Muscle of back (tissue), 13 donors: ENCODE measurements at places on chromosomes 5 and 9.

- peak; percentile 89 for DNase-seq
Measured at GRCh38 chr9:131755541-131756198, 15.8 kb upstream of the RAPGEF1 start.

DNA sequence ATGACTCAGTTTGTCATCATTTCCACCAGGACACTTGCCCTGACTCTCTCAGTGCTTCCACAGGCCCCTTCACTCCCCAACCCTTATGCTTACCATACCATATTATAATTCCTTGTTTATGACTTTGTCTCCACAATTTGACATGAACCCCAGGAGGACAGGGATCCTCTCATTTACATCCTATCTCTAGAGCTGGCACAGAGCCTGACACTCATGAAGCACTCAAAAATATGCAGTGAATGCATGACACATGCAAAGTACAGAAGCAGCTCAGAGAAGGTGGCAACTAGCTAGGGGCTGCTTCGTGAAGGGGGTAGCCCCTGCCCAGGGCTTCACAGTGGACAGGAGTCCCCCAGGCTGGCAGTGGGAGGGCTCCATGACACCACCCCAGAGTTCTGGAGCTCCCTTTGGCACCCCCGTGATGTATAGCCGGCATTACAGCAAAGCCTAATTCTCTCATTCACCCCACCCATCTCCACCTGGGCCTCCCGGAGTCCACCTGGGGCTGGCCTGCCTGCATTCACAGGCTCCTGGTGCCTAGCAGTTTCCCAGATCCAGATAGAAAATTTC, 112.0 kb upstream of the SPOCK1 start:
- no peak for DNase-seq

GRCh38 chr9:100322954-100323536, 29.7 kb downstream of the TEX10 start:
- peak; percentile 66 for DNase-seq

DNA sequence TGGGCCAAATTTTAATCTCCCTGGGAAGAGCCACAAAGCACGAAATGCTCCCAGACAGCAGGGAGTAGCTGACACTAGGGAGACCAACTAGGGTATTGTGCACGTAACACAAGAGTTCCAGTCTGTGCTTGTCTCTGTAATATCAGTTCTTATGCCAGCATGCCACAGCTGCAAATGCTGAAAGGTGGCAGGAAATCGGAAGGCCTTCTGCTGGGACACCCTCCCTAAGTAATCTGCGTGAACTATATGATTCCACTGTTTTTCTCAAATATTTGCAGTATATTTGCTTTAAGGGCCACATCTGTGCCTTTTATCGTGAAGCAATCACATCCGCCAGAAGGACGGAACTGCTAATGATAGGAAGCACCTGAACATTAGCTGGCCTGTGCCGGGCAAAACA, 12.6 kb downstream of the VLDLR start:
- DNase-seq = peak; percentile 10

GRCh38 chr5:52760695-52761366, 26.9 kb upstream of the ITGA1 start:
- DNase-seq = no peak

GRCh38 chr9:109640580-109641371, 139.2 kb upstream of the PALM2AKAP2 start:
- peak; percentile 80 for DNase-seq

DNA sequence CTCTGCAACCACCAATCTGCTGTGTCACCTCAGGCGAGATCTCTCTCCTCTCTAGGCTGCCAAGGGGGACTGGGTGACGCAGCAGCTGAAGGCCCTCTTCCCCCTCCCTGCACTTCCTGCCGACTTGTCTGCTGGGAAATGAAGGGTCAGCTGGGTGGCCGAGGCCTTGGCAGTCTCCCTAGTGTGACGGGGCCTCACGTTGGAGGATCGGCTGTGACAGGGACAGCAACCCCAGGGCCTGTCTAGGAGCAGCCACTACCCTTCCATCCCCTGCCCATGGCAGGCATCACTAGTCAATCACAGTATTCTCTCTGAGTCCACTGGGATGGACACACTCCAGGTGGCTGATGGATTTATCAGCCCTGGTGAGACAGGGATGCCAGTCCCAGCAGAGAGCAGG, 107.3 kb upstream of the SARDH start:
- no peak for DNase-seq

GRCh38 chr9:116937361-116937760, 250.3 kb downstream of the TRIM32 start:
- DNase-seq = no peak

DNA sequence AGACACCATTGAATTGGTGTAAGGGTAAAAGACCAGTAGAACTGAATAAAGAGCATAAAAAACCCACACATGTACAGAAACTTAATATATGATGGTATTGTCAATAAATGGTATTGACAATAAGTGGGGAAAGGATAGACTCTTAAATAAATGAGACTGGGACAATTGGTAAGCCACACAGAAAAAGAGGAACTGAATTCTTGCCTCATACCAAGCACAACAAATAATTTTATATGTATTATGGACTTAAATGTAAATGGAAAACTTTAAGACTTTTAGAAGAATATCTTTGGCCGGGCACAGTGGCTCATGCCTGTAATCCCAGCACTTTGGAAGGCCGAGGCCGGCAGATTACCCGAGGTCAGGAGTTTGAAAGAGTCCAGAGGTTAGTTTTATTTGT, 37.9 kb upstream of the PPP2CA start:
- DNase-seq = no peak

DNA sequence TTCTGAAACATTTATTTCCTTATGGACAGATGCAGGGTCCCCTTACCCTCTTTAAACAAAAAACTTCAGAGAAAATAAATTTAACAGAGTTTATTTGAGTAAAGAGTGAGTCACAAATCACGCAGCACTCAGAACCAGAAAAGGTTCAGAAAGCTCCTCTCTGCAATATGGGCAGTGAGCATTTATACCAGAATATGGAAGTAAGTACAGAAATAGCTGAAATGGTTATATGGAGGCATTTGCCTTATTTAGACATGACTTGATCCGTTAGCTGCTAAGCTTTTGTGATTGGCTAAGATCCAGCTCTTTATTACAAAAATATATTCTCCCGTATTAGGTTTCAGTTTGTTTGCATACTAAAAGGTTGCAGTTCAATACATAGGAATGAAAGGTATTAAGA, 1554.1 kb downstream of the EFNA5 start:
- no peak for DNase-seq

DNA sequence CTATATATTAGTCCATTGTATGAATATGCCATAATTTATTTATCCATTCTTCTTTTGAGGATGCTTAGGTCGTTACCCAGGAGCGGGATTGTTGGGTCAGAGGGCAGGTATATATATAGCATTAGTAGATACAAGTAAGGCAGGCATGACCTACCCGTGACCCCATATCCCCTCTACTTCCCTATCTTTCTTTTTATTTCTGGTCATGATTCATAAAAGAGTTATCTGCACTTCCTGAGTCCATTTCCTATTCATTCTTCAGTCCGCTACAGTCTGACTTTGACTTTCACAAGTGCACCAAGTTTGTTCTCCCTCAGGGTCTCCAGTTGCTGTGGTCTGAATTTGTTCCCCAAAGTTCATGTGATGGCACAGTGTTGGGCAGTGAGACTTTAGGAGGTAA, 6.9 kb downstream of the RHOBTB3 start:
- DNase-seq = no peak

DNA sequence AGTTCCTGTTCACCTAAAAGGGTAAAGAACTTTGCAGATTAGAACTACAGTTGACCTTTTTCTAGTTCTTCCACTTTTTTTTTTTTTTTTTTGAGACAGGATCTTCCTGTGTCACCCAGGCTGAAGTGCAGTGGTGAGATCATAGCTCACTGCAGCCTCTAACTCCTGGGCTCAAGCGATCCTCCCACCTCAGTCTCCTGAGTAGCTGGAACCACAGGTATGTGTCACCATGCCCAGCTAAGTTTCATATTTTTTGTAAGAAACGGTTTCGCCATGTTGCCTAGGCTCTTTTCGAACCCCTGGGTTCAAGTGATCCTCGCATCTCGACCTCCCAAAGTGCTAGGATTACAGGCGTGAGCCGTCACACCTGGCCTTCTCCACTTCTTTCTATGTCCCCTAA, 39.7 kb upstream of the TNFAIP8 start:
- no peak for DNase-seq

- DNase-seq = no peak
Measured at GRCh38 chr9:89116064-89116804, 62.4 kb downstream of the SHC3 start.

DNA sequence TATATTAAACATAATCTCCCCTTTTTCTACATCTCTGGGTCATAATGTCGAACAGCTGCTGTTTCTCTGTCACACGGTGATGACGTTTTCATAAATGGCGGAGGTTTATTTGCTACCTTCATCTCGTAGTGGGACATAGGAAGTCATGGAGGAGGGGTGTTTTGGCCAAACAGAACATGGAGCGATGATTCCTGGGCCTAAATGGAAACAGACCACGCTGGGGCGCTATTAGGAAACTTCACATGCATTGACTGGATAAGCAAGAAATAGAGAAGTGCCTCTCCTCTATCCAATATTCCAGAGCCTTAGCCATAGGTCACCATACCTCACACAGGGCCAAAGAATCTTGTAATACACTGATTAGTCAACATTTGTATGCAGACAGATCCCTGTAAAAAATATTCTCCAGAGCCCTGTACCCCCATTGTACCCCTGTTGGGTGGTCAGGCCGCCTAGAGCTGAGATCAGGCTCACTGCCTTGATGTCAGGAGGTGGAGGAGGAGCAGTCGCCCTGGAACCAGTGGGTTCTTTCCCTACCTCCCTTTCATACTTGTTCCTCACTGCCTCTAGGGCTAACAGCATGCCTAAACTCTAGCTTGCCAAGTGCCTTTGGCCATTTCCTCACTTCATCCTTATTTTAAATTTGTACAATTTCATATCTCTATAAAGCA, 77.8 kb upstream of the SPIN1 start:
- DNase-seq = no peak

GRCh38 chr9:84404095-84404686, 63.6 kb upstream of the SLC28A3 start:
- peak; percentile 5 for DNase-seq

DNA sequence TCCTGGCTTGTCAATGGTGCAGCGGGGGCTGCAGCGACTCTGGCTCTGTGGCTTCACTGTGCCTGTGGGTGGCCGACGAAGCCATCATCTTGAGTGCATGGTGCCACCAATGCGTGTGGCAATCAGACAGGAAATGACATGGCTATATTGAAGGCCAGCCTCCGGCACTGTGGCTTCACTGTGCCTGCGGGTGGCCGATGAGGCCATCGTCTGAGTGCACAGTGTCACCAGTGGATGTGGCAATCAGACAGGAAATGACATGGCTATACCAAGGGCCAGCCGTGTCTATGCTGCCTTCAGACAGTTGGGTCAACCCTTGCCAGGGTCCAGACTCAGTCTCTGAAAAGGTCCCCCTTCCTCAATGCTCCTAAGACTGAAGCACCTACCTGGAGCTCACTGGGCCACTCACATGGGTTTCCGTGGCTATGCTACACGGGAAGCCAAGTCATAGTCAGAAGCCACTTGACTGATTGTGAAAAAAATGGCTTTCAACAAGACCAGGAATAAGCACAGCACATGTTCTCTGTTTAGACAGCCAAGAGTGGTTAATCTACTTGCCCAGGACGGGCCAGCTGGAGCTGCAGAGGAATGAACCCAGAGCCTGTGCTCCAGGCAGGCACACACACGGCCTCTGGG, 67.5 kb upstream of the S1PR3 start:
- DNase-seq = no peak

GRCh38 chr5:32777222-32777621, 66.1 kb downstream of the NPR3 start:
- no peak for DNase-seq

- DNase-seq = no peak
Measured at GRCh38 chr5:56522960-56523359, 289.8 kb upstream of the ANKRD55 start.

DNA sequence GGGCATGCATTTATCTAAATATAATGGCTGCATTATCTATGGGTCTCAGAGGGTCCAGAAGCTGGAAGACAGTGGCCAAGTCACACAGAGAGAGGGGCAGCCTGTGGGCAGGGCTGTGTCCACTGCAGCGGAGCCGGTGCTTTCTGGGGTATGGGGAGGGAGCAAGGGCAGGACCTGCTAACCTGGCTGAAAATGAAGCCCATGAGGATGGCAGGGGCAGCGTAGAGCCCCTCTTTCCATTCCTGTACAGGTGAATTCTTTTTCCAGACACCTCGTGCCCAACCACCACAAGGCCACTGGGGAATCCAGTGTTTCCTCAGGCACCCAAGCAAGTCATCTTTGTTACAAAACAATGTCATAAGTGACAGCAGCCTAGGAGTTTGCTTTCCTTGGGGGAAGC, 305.9 kb upstream of the IRX4 start:
- DNase-seq = no peak

- DNase-seq = no peak
Measured at GRCh38 chr9:32957358-32957757, 44.1 kb downstream of the APTX start.

DNA sequence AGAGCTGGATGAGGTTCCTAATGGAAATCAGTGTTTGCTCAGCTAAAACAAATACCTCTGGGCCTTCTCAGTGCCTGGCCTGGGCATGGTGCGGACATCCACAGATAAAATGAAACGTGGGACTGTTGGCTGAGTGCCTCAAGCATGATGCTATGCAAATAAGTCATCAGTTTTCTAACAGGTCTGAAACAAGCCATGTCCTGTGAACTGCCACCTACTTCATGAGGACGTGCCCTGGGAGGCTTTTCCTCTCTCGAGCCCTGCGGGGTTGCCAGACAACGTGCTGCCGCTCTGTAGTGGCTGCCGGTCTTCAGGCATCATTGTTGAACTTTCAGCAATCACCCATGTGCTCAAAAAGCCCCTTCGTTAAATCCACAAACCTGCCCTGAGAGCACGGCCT, 240.4 kb upstream of the IRX2 start:
- DNase-seq = no peak

GRCh38 chr5:171365351-171365750, 22.3 kb upstream of the NPM1 start:
- DNase-seq = no peak

DNA sequence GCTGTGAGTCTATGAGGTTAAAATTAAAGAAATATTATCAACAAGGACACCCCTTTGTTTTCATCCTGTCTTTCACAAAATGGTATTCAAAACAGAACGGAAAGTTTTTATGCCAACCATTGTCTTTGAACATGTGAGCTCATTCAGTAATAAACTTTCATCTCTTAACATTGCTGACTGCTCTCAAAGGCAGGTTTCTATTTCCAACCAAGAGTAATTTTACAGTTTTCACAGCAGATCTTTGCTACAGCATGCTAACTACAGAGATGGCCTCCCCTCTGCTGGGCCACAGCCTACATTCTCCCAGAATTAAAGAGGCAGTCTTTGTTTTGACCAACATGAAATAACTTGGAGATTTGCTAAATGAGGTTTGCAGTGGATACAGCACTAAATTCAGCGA, 101.5 kb downstream of the DMRT2 start:
- no peak for DNase-seq

DNA sequence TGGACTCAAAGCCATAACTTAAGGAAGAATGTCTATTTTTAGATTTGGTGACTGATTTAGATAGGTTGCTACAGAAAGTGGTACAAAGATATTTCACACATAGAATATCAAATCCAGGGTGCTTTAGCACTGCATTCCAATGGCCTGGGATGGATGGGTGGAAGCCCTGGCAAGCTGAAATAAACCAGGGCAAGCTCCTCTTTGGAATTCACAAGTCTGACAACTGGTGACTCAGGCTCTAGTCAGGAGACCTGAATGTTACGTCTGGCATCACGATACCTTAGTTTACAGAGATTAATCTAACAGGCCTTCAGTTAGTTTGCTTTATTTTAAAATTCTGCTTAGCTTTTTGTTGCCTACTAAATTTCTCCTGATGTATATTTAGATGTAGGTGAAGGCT, 144.0 kb downstream of the TMC1 start:
- no peak for DNase-seq

GRCh38 chr9:34289159-34289558, 39.9 kb downstream of the KIF24 start:
- no peak for DNase-seq
